Activated T-cell treated with anti-CD3 and anti-CD28 coated beads, Interleukin-2, amount 50 U/mL, for 4 hours (primary cell): ENCODE measurements at places on chromosomes 6 and 20. TPM values are rescaled to one million over a fixed set of nuclear protein-coding genes. Genes with fewer than 3 reads are reported as not detected.

The VGLL2 gene
- total RNA-seq = not detected

The SALL4 gene
- total RNA-seq = 0.22 TPM

The PCSK2 gene
- total RNA-seq = not detected

The GATA5 gene
- total RNA-seq = not detected

The KCNK5 gene
- total RNA-seq = 22.2 TPM

The NKX2-2 gene
- total RNA-seq = not detected

The BAK1 gene
- total RNA-seq = 42.1 TPM

The ABHD16B gene
- not detected for total RNA-seq

DNA sequence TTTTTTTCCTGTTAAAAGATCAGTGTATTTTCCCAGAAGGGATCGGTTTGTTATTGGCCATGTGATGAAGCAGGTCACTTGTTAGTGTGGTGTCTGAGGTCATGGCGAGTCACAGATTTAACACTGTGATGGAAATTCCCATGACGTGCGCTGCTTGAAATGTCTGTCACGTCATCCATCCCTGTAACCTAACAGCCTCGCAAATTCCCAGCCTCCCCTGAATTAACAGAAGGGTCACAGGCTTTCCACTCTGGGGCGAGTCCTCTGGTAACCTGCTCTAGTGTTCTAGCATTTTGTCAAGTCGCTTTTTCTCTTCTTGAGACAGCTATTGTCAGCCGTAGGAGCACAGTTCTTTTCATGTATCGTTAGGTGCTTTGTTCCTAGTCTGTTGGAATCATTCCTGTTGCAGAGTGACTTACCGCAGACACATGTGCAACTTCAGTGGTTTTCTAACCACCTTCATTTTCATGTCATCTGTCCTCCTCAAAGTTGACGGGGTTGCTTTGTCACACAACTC is 137.2 kb downstream of the MAP3K4 start:
- DNase-seq = peak; percentile 27

- no peak for DNase-seq
These were observed 1.1 kb upstream of the CLIC1 start for GRCh38 chr6:31737315-31737990.

- no peak for DNase-seq
These were observed 69.2 kb downstream of the PLEKHG1 start for GRCh38 chr6:150668900-150669302.

DNA sequence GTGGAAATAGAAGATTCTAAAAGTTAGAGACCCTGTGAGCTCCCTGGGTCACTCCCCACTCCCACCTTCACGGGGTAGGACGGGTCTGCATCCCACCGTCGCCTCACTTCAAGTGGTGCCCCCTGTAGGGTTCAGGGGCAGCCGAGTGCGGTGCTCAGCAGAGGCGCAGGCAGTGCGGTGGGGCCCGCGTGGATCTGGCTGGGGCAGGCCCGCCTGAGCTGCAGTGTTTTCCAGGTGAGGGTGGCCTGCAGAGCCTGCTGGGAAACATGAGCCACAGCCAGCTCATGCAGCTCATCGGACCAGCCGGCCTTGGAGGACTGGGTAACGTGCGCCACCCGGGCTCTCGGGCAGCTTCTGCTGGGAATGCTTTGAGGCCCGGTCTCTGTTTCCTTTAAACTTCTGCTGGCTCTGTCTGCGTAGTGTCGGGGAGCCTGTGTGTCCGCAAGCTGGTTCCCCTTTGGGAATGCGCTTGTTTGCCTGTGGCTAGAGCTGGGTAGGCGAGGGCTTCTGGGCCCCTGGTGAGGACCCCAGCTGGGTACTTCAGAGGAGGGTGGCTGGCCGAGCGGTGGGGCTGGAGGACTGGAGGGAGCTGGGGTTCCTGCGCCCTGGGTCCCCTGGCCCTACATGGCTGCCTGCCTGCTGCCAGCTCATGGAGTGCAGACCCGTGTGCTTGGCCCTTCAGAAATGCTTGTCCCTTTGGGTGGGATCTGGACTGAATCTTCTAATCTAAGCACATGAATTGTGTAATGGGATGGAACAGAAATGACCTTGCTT is 3.8 kb downstream of the ADRM1 start:
- no peak for DNase-seq

GRCh38 chr6:128199461-128199860 is 298.6 kb upstream of the THEMIS start:
- DNase-seq = no peak

DNA sequence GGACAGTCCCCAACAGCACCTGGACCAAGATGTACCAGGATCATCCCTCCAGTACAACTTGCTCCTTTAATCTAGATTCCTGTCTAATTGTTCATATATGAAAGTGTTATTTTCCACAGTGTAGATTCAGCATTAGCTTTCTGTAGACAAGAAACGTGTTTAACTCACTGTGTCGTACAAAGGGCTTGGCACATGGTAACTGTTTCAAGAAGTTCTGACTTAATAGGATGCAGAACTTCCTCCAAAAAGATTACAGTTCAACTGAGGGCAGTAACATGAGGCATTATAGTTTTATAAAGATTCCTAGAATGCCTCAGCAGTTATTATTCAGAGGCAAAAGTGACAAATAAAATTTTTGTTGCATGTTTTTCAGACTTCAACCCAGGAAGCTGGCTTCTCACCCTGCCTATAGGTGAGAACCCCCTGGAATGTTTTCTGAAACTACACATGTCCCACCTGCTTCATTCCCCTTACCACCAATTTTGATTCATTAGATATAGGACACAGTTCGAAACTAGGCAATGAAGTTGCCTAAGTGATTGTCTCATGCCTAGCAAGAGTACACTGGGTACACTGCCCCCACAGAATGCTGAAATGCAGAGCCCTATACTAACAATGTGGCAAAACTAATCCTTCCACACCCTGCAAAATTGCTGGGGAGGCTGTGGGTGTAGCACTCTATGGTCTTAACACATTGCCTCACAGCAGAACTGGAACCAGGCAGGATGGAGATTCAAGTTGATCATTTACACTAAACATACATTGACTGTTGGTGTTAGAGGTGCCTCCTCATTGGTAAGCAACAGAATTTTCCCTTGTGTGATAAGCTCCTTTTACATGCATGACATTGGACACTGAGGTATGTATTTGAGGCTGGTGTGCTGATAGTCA is 22.6 kb upstream of the SH3BGRL2 start:
- no peak for DNase-seq

- no peak for DNase-seq
These were observed 192.4 kb upstream of the MYLIP start for GRCh38 chr6:15936503-15936902.

DNA sequence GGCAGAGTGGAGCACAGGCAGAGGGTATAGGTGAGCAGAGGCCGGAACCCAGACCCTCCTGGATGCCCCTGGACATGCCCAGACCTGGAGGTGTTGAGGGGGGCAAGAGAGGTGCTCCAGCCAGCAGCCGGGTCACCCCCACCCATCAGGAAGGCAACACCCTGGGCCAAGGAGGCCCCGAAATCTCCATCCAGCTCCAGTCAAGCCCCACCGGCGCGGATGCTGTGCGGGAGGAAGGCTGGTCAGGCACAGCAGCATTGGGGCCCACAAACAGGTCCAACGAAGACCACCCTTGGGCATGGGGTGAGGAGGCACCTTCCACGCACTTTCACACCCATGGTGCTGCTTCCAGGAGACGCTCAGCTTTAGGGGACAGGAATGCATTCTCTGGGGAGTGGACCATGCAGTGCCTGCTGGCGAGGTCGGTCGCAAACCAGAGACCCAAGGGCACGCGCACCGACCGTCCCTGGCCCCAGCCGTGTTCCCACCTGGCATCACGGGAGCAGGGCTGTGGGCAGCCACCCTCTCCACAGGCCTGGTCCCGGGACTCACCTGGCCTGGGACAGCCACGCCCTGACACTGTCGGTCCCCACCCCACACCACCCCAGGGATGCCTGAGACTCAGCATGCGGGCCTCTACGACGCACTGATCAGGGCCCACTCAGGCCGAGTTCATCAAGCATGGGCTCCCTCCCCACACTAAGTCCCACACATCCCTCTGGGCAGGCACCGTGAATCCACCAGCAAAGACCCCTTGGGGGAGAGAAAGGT is 43.6 kb upstream of the ZBP1 start:
- DNase-seq = no peak
